NCI-H187 (cell line): ENCODE measurements at places on chromosomes 3 and 15.

DNA sequence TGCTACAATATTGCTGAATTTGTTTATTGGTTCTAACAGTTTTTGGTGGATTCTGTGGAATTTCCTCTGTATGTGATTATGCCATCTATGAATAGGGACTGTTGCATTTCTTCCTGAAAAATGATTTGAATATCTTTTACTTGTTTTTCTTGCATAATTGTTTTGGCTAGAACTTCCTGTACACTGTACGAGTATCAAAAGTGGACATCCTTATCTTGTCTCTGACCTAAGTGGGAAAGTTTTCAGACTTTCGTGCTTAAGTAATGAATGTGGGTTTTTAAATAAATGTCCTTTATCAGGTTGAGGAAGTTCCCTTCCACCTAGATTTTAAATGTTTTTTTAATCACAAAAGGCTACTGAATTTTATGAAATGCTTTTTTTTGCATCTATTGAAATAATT, 203.8 kb upstream of the ATP10A start:
- DNase-seq: no peak

DNA sequence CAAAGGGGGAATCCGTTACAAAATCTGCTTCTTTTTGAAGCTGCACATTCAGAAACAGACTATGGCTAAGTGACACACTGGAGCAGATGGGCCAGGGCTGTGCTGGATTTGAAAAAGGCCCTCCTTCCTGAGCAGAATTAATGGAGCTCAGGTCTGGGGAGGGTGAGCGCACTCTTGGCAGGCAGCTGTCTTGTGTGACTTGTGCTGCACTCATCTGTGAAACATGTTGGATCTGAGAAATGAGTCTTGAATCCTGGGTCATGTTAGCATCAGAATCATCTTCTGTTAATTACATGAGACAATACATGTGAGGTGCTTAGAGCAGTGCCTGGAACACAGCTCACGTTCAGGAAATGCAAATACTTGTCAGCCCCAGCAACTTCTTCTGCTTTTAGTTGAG, 219.6 kb downstream of the THSD4 start:
- no peak for DNase-seq

- DNase-seq: no peak
These were observed 18.2 kb upstream of the ACOX2 start for GRCh38 chr3:58555203-58555602.

DNA sequence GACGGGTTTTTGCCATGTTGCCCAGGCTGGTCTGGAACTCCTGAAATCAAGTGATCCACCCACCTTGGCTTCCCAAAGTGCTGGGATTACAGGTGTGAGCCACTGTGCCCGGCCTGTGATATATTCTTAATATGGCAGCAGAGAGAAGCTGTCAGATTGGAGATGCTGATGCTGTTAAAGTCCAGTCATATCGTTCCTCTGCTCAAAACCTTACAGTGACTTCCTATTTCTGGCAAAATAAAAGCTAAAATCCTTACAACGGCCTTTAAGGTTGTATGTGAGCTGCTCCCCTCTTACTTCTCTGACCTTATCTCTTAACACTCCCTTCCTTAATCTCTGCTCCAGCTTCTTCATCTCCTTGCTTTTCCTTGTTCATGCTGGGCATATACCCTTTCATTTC, 26.6 kb upstream of the MGA start:
- no peak for DNase-seq

DNA sequence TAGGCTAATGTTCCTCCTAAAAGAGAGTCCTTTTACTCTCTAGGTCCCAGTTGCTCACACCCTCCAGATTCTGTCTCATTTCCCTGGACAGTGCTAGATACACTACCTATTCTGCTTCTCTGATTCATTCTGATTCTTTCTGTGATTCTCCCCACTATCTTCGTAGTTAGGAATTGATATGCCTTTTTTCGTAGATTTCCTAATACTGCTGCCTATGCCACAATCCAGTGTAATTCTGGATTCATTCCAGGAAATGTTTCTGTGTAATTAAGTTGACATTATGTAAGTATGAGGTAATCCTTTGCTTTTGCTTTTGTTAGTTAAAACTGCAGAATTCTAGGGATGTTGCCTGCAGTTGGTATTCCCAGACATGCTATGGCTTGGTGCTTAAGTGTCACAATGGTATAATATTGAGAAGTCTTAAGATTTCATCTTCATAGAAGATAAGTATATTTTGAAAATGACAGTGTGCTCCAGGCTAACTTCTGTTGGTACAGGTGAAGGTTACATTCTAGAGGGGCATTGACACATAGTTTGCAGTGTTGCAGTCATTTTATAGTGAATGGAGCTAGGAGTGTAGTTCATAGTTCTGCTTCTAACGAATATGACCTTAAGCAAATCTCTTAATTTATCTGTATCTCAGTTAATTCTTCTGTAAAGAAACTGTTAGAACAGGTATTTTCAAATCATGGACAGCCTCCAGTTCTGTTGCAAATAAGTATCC, 54.3 kb downstream of the RIOX2 start:
- DNase-seq: no peak

GRCh38 chr15:73885954-73886700, 12.8 kb downstream of the TBC1D21 start:
- DNase-seq: no peak

DNA sequence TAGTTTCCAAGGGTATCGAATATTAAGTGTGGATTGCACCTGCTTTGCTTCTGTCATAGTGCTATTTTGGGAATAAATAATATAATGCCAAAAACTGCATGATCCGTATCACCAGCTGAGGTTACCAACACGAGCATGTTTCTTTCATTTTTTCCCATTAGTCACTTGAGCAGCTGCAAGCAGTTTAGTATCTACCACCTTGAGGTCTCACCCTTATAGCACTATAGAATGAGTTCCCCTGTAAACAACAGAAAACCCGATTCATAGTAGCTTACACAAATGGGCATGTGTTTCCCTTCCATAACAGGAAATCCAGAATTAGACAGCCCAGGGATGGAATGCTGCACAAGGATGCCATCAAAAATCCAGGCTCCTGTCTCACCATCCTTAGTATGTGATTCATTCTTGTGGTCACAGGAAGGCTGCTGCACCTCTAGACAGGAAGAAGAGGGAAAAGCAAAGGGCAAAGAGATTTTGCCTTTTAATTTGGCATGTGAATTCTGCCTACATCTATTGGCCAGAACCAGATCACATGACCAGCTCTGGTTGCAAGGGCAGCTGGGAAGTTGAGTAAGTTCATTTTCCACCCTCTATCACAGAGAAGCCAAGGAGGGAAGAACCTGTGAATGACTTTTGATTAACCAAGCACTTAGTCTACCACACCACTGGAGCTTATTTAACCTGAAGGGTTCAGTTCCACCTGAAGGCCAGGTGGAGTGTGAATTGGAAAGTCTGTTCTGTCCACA, 91.3 kb upstream of the SLC25A36 start:
- no peak for DNase-seq

- DNase-seq: no peak
These were observed 364.0 kb downstream of the ZIC1 start for GRCh38 chr3:147773116-147773630.

- no peak for DNase-seq
These were observed 31.7 kb downstream of the TMEM212 start for GRCh38 chr3:171874879-171875278.

GRCh38 chr3:126084768-126085180, 850 bp upstream of the SLC41A3 start:
- DNase-seq: no peak

GRCh38 chr15:29690765-29691475, 131.3 kb downstream of the TJP1 start:
- DNase-seq: no peak

DNA sequence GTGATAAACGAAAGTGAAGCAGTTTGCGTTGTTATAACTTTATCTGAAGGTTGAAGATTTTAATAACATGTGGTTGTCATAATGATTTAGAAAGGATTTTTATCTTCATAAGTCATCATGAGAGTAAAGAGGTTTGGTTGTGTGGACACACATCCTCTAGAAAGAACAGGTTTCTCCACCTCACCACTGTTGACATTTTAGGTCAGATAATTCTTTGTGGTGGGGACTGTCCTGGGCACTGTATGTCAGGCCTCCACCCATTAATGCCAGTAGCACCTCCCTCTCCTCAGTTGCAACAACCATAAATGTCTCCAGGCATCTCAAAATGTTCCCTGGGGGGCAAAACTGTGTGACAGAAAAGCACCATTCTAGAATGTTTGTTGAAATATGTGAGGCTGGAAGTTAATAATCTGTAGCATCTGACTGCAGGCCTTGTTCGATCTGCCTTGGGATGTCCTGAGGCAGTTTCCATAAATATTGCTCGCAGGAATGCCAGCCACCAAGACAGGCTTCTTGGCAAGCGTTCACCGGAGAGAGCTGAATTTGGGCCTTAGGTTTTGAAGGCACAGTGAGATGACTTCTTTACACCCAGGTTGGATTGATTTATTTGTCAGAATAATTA, 100.1 kb downstream of the ADAMTSL3 start:
- no peak for DNase-seq

DNA sequence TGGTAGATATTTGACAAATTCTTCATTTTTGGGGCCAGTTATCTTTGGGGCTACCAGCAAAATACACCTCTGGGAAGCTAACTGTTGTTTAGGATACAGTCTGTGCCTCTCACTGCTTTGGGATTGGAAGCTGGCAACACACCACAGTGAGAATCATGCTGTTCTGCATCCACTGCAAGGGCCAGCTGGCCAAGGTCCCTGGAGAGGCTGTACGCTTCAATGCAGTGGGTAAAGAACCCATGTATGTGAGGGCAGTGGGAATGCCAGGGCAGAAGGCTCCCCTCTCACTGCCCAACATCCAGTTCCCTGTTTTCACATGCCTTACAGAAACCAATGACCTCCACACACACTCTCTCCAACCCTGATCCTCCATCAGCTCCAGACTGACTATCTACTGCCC, 20.1 kb downstream of the ZDHHC3 start:
- no peak for DNase-seq

DNA sequence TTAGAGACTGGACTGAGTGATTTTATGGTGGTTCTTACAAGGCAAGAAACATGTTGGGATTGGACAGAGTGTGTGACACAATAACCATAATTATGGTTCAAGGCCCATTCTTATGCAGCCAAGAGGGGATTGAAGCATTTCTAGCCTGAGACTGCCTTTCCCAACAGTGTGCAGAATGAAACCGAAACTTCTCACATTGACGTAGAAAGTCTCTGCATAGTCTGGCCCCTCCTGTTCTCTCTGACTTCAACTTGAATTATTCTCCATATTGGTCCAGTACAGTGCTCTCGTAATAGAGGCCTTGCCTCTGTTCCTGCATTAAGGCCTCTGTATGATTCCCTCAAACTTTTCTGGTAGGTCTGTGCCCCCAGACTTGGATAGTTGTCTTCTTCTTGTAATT, 138.3 kb downstream of the DIPK2A start:
- DNase-seq: no peak

GRCh38 chr15:86915811-86916331, 836.2 kb downstream of the AGBL1 start:
- DNase-seq: no peak

GRCh38 chr3:131338948-131339640, 42.5 kb upstream of the NUDT16 start:
- no peak for DNase-seq

DNA sequence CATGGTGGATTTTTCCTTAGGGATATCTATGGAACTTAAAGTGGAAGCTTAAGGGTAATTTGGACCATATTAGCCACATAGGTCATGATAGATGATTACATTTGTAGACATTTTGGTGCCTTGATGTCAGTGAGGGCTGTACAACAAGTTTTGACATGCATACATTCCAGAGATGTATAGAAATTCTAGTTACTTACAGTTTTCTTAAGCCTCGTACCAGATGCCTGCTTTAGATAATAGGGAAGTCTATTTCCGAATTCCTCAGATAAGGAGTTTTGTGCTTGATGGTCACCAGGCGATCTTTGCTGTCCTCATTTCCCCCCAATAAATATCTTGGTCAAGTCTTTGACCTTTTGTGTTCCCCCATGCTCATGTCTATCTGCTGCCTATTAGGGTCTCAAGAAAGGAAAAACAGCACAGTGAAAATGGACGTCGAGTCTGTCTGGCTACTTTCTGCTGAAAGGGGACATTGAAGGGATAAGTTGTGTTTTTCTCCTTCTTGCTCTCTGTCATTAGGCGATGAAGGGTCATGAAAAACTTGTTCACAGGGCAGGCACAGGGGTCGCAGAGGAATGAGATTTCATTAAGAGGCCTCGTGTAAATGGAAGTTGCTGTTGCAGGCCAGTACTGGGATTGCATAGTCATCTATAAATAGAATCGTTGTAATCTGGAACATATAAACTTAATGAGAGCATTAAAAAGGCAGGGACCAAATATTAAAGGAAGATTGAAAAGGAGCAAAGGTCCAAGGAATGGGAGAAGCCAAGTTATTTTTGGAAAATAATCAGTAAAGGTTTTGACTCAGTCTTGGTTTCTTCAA, 20.0 kb upstream of the SENP7 start:
- DNase-seq: no peak
